ENCODE measurements at places on chromosomes 3 and 15. TPM values are rescaled to one million over a fixed set of nuclear protein-coding genes. Genes with fewer than 3 reads are reported as not detected.

DNA sequence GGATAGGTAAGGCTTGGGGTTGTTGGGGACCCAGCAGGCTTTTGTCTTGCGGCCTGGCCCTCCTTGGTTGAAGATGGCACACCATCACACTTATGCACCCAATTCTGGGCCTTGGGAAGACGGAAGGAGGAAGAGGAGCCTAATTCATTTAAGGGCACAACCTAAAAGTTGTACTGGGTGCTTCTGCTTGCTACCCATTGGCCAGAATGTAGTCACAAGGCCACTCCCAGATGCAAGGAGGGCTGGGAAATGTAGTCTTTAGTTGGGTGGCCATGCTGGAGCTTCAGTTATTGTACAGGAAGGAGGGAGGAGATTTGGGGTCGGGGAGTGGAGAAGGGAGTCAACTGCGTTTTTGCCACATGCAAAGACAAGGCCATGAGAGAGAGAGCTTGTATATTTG is 109.2 kb downstream of the TMEM266 start:
- DNase-seq: peak; percentile 14

GRCh38 chr15:48553559-48553958 is 92.0 kb downstream of the FBN1 start:
- DNase-seq: no peak

DNA sequence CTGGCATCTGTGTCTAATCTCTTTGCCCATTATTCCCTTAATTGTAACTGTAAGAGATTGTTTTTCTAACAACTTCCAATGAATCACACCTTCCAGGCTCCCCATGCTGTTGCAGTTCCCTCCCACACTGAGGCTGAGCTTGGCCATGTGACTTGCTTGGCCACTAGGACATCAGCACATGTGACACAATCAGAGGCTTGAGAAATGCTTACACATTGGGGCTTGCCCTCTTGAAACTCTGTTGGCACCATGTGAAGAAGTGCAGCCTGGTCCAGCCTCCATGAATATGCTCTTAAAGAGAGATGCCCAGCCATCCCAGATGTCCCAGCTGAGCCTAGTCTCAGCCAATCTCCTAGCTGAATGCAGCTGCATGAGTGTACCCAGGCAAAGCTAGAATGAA is 326.8 kb upstream of the SOX2 start:
- DNase-seq: no peak

- no peak for DNase-seq
Observed at GRCh38 chr3:137194301-137194700, 236.5 kb downstream of the IL20RB start.

GRCh38 chr15:44058126-44058525 is 136.9 kb downstream of the FRMD5 start:
- no peak for DNase-seq

GRCh38 chr15:92617549-92618520 is 37.7 kb downstream of the FAM174B start:
- DNase-seq: no peak

TATDN2 gene
- total RNA-seq: 7.2 TPM

GRCh38 chr3:133610031-133610430 is 36.5 kb downstream of the CDV3 start:
- no peak for DNase-seq

ANKRD63 gene
- not detected for total RNA-seq

DNA sequence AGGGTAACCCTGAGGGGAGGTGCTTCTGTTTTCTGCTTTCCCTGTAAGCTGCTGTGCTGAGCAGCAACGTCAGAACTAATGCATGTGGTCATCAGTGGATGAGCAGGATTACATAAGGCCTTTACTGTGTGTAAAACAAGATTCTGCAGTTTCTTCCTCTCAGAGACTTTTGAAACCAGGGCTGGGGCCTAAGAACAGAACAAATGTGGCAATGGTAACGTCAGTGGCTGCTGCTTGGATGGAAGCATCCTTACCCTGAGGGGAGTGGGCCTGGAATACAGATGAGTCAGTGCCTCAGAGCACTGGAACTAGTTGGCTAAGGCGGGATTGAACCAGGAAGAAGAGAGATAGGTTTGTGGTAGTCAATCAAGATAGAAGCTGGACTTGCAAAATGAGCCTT is 180.2 kb upstream of the KCNH8 start:
- DNase-seq: no peak

XCR1 gene
- not detected for total RNA-seq

OR5K2 gene
- not detected for total RNA-seq

DNA sequence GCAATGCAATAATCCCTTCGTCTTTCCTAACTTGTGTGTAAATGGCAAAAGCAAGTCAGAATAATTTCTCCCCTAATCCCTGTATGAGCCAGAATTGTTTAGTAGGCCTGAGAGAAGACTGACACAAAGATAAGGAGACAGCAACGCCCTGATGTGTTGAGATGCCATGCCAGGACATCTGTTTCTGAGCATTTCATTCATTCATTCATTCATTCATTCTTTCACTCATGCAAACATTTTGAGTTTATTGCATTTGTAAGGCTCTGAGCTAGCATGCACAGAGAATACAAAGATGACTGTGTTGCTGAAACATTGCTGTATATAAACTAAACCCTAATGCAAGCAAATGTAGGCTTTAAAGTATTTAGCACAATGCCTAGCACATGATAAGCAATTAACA is 127.4 kb downstream of the TMCC1 start:
- no peak for DNase-seq

SI gene
- total RNA-seq: not detected

MYO5C gene
- total RNA-seq: 7.4 TPM

DNA sequence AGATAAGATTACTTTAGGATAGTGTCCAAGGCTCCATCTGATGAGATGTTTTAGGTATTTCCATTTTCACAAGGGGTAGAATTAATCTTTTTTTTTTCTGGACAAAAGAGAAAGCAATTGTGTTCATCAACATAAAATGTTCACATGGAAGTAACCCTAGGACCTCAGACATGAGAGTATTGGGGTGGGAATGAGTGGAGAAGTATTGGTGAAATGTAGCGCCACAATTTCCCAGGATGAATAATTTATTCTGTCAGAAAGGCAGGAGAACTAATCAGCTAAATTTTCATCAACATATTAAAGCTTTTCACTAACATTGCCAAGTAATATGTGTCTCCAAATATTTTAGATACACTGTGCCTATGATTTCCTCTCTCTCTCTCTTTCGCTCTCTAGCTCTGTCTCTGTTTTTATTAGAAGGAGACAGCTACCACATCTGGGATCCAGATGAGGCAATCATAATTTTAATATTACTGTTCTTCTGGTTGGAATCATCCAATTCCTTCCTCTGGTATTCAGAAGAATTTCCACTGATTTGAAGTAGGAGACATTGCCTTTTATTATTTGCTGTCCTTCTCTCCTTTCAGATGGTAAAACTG is 21.6 kb upstream of the ZNF280D start:
- no peak for DNase-seq

LMAN1L gene
- not detected for total RNA-seq

MYZAP gene
- total RNA-seq: 49.7 TPM

- DNase-seq: no peak
Observed at GRCh38 chr3:66377800-66378199, 123.0 kb downstream of the LRIG1 start.

DNA sequence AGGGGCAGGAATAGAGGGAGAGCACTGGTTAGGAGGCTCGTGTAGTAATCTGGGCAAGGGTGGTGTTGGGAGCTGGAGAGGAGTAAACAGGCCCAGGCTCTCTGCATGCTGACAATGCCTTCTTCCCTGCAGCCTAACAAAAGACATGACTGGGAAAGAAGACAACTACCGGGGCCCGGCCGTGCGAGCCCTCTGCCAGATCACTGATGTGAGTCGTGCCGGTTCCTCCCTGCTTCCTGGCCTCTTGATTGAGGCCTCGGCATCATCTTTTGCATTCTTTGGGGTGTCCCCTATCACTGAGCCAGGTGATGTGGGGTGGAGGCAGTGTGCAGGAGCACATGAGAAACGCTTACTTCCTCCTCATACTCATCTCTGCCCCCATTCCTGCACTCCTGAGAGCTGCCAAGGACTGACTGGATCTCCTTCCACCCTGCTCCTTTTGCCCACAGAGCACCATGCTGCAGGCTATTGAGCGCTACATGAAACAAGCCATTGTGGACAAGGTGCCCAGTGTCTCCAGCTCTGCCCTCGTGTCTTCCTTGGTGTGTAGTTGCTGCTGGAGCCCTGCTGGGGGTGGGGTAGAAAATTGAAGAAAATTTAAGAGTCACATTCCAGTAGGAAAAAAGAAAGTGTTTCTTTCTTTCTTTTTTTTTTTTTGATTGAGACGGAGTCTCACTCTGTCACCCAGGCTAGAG is 5.3 kb downstream of the COPG1 start:
- no peak for DNase-seq

RETNLB gene
- not detected for total RNA-seq

GRCh38 chr3:144968750-144969350 is 997.2 kb downstream of the DIPK2A start:
- no peak for DNase-seq

GRCh38 chr3:151318313-151318712 is 1.7 kb upstream of the GPR87 start:
- DNase-seq: no peak

ALS2CL gene
- 5.8 TPM for total RNA-seq

TEX55 gene
- not detected for total RNA-seq

SLC38A3 gene
- under 0.01 TPM for total RNA-seq

DNA sequence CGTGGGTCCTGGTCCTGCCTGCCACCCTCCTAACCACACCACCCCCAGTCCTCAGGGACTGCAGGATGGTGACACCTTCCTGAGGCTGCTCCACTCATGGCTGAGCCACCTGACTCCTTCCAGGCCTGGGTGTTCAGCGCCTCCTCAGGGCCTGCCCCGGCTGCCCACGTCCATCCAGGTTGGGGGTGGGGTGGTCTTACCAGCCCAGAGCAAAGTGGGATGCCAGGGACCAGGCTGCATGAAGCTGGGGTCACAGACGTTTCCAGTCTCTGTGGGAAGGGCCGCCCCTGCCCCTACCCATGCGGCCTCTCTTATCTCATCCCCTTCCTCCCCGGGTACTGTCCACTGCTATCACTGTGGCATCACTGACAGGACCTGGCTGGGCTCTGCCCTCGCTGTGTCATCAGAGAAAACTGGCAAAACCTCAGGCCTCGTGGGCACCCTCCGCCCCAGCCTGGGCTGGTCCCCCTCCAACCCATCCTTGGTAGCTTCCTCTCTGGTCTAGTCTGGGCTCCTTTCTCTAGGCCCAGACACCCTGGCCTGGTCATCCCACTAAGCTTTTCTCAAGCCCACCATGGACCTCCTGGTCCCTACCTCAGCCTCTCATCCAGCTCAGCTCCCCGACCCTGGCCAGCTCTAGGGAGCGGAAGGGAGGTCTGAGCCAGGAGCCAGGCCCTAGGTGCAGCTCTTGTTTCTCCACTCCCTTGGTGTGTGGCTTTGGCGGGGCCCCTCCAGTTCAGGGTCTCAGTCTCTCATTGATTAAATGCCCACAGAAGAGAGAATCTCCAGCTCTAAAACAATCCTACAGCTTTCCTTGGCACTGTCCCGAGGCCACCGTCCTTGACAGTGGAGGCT is 32.9 kb downstream of the WNT7A start:
- DNase-seq: no peak

DNA sequence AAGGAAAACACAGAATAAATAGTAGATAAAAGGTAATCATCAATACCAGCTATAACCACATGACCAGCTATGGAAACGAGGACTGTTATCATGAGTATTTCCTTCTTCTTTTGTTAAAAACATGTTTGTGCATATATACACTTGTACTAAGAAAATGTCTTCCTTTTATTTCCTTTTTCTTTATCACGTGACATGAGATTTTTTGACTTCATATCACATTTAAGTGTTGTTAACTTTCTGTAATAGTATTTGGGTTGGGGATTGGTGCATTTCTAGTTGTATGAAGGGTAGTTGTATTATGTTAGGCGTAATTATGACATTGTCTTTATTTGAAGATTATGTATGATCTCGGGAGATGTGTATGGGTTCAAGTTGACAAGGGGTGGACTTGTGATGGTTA is 278.5 kb upstream of the ZNF385D start:
- DNase-seq: no peak

GRCh38 chr15:24223739-24224138 is 451.8 kb upstream of the NPAP1 start:
- DNase-seq: no peak

GUCA1C gene
- not detected for total RNA-seq

- no peak for DNase-seq
Observed at GRCh38 chr3:109545746-109546145, 208.4 kb upstream of the DPPA4 start.

DNA sequence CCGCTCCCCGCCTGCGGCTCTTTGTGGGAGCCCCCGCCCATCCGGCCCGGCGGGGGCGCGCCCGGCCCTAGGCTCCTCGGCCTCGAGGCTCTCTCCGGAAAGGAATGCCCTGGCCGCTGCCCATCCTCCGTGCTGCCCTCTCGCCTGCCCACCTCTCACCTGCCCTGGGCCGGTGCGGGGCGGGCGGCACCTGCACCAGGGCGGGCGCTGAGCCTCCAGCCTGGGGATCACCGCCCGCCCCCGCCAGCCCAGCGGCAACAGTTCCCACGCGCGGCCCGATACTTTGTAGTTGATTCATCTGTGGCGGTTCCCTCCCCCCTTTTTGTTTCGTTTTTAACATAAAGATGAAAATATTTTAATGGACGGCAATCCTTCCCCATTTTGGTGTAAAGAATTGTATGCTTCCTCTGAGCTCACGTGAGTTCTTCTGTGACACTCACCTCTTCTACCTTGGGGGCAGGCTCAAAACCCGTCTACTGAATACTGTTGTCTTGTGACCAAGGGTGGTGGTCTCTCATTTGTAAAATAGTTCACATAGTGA is 1.9 kb downstream of the KLF13 start:
- DNase-seq: peak; percentile 51

LRRC31 gene
- total RNA-seq: not detected

GNAT1 gene
- not detected for total RNA-seq

GRCh38 chr3:42886294-42886822 is 10.7 kb upstream of the CYP8B1 start:
- no peak for DNase-seq

ECT2 gene
- 18.5 TPM for total RNA-seq

SV2B gene
- total RNA-seq: 0.40 TPM

NTRK3 gene
- total RNA-seq: not detected

GRCh38 chr15:75739791-75740190 is 27.1 kb upstream of the CSPG4 start:
- DNase-seq: no peak

HIGD2B gene
- total RNA-seq: under 0.01 TPM

CP gene
- total RNA-seq: 0.60 TPM

- DNase-seq: peak; percentile 24
Observed at GRCh38 chr3:105906345-105906744, 37.5 kb upstream of the CBLB start.

GRCh38 chr15:41024131-41024530 is 70.9 kb downstream of the CHAC1 start:
- no peak for DNase-seq

CAND2 gene
- total RNA-seq: 1.5 TPM

SCG5 gene
- 0.44 TPM for total RNA-seq

NSUN3 gene
- 18.8 TPM for total RNA-seq

- no peak for DNase-seq
Observed at GRCh38 chr3:140469491-140469890, 208.4 kb upstream of the TRIM42 start.
